NCI-H1092 treated with DMSO at 0.1 percent for 48 hours (cell line): ENCODE measurements at places on chromosomes 16 and 17.

- DNase-seq = peak; percentile 73
Measured at GRCh38 chr17:27805520-27806146, 5.3 kb upstream of the NOS2 start.

GRCh38 chr16:31528523-31529107 lies 915 bp downstream of the AHSP start:
- no peak for DNase-seq

GRCh38 chr17:51261024-51261963 lies 948 bp downstream of the UTP18 start:
- peak; percentile 71 for DNase-seq

GRCh38 chr17:37170881-37171425 lies 204.8 kb upstream of the C17orf78 start:
- no peak for DNase-seq

GRCh38 chr16:89388536-89388935 lies 101.8 kb downstream of the ANKRD11 start:
- no peak for DNase-seq

DNA sequence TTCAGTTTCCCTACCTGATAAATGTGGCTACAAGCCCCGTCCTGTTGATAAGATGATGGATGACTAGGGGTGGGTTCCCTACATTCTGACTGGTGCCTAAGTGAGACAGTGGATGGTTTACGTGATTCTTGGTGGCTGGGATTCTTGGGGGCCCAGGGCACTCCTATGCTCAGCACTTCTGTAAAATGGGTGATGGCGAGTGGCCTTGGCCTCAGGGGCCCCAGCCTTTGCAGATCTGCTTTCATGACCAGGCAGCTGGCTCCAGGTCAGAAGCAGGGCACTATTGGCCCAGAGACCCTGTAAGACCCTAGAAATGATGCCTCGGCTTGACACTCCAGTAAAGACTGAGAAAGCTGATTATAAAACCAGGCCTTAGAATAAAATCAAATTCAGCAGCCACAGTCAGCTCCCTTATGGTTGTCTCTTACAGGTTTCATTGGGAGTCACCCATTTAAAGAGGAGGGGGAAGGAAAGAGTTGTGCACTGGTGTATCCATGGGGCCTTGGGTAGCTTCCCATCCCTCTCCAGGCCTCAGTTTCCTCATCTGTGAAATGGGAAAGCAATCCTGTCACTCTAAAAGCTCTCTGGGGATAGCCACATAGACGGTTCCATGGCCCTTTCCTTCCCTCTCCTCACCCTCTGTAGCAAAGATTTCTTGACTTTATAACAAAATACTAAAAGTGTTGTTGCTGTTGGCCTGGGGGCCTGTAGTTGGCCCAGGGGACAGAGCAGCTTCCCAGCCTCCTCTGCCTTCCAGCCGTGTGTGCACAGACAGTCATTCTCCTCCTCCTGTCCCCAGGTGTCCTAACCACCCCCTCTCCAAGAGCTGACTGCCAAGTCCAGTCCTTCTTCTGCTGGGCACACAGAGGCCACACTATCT lies 1.2 kb downstream of the SNX20 start:
- DNase-seq = no peak

DNA sequence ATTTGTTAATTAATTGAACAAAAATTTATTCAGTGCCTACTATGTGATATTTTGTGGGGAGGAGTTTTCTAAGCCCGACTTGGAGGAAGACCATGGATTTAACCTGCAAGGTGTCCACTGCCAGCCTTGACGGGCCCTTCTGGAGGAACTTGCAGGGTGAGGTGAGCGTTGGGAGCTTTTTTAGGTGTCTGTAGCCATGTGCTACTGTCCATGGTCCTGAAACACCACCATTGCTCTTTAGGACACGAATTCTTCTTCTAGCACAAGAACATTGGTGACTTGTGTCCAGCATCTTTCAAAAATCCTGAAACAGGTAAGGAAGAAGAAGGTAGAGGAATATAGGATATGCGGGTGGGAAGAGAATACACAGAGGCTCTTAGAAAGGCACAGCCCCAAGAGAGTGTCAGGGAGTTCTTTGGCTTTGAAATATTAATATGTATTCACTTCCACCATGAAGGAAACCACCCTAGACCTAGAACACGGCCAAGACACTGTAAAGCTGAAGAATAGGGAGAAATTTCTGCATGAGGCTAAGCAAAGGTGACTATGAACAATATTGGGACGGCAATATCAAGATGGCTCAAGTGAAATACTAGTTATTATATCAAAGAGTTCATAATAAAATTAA lies 27.9 kb upstream of the OR4D1 start:
- DNase-seq = no peak

GRCh38 chr17:68461122-68461539 lies 3.8 kb upstream of the WIPI1 start:
- DNase-seq = no peak

DNA sequence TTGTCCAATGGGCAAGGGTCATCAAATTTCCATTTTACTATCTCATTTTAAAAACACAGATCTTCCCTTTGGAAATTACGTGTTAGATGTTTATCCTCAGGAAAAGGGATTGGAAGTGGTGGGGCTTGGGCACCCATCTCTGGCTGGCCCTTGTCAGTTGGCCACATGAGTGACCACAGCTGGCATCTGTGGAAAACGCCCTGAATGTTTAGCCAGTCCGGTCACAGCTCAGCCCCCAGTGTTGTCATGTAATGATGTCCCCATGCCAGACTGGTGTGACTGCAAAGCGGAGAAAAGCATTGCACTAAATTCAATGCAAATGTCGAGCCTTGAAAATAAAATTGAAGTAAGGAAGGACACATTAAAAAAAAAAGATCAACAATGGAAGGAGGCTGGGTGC lies 53.0 kb downstream of the TMC6 start:
- DNase-seq = no peak

DNA sequence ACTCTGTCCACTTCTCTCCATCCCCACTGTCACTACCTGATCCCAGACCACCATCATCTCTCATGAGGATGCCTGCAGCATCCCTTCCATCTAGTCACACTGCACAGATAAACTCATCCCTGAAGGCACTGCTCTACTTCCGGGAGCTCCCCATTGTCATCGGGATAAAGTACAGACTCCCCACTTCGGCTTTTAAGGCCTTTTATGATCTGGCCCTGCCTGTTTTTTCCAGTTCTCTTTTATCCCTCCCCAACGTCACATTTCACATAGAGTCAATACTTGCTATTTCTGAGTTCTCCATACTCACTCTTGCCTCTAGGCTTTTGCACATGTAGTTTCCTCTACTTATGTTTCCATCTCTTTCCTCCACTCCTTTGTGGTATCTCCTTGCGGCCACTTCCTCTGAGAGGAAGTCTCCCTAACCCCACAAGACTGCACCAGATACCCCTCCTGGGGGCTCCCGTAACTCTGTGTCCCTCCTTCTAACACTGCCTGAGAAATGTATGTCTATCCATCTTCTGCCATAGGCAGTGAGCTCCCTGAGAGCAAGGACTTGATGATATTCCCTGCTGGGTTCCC lies 66.9 kb downstream of the COPRS start:
- DNase-seq = no peak

DNA sequence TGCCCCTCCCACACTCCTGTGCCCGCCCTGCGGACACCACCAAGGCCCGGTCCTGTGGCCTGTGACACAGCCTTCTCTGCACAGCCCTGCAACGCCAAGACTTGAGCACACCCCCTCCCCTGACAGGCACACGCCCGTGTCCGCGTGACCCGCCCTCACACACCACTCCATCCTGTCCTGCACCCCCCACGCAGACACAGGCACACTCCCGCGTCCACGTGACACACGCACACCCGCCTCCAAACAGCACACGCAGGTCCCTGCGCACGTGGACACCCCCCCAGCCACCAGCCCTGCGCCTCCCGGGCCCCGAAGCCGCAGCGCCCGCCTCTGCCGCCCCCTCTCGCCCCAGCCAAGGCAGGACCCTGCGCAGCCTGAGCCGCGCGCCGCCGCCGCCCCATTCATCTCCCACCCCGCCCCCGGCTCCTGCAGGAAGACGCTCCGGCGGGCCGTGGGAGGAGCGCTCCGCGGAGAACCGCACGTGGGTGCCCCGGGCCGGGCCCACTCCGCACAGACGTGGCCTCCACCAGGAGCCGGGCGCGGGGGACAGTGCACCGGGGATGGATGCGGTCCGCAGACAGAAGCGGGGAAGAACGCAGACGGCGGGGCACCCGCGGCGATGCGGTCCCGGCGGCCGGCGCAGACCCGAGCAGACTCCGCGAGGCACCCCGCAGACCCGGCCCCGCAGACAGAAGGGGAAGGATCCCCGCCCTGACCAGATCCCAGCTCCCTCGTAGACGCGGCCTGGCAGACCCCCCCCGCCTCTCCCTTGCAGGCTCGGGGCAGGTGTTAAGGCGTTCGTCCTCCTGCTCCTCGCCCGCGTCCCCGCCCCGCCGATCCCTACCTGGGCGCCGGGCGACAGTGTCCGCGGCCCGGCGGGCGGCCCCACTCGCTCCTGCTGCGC lies 506 bp downstream of the CAMKK1 start:
- DNase-seq = no peak

DNA sequence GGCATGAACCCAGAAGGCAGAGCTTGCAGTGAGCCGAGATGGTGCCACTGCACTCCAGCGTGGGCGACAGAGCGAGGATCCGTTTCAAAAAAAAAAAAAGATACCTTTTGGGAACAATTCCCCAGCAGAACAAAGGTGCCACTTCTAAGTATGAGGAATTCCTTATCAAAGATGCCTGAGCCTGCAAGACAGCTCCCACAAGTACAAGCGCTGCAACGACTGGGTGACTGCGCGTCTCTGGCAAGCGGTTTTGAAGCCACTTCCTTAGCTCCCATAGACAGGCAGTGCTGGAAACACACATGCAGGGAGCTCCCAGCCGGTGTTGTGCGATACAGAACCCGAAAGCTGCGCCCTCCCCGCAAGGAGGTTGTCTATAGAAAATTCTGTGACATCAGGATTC lies 60.5 kb downstream of the ADCY9 start:
- no peak for DNase-seq

GRCh38 chr16:19578378-19578971 lies 23.0 kb downstream of the VPS35L start:
- DNase-seq = no peak

GRCh38 chr16:13997526-13997925 lies 73.6 kb upstream of the MRTFB start:
- no peak for DNase-seq

DNA sequence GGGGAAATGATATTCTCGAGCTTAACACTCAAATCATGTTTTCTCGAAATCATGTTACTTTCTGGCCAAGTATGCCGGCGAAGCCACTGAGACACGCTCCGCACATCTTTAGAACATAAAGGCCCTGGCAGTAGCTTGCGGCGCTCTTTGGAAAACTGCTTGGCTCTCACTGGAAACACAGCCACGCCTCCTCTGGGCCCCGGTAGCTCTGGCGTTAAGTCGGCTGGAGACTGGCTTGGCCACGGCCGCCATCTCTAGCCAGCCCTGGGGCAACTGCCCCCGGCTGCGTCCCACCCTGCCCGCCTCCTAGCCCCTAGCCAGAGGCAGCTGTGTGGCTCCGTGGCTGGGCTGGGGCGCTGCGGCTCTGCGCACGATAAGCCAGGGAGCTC lies 9.2 kb upstream of the BAIAP2 start:
- DNase-seq = no peak

- no peak for DNase-seq
Measured at GRCh38 chr16:84976644-84977400, 34.5 kb downstream of the ZDHHC7 start.

DNA sequence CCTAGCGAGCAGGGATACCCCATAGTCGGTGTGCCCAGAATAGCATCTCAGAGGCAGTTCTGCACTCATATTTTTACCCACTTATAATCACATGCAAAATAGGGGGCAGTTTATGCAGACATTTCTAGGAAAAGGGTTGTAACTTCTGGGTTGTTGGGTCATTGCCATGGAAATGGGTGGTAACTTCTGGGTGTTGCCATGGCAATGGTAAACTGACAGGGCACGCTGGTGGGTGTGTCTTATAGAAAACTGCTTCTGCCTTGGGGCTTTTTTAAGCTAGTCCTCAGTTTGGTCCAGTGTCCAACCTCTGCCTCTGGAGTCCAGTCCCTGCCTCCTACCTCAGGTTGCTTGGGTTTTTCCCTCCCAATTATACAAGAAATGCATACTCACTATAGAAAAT lies 7.4 kb upstream of the SPAG9 start:
- DNase-seq = no peak

DNA sequence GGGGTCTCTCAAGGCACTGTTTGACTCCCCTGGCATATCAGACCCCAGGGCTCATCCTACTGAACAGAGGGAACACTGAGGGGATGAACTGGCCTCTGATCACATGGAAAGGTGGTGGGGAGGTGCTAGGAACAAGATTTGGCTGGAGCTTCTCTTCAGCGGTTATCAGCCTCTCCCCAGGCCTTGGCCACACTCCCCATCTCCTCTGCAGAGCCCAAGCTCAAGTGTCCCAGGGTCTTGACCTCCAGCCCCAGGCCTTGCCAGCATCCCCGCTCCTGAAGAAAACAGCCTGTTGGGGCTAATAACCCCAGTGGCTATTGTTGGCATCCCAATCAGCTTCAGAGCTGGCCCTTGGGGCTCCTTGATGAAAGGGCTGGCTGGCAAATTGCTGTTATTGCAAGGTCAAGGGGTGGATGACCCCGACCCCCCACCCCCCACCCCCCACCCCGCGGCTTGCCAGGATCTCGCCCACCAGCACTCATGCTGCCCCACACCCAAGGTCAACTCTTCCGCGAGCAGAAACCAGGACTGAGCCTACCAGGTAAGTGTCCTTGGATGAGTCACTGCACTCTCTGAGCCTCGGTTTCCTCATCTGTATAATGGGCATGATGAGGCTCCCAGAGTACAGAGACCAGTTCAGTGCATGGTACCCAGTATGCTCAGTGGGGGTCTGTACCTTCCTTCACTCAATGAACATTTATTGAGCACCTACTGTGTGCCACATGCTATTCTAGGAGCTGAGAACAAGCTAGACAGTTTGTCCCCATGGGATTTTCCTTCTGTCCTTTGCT lies 18.8 kb upstream of the FAM83G start:
- no peak for DNase-seq

GRCh38 chr17:17443173-17443572 lies 33.6 kb upstream of the MED9 start:
- DNase-seq = no peak

GRCh38 chr16:83458612-83459011 lies 349.2 kb upstream of the HSBP1 start:
- DNase-seq = no peak

DNA sequence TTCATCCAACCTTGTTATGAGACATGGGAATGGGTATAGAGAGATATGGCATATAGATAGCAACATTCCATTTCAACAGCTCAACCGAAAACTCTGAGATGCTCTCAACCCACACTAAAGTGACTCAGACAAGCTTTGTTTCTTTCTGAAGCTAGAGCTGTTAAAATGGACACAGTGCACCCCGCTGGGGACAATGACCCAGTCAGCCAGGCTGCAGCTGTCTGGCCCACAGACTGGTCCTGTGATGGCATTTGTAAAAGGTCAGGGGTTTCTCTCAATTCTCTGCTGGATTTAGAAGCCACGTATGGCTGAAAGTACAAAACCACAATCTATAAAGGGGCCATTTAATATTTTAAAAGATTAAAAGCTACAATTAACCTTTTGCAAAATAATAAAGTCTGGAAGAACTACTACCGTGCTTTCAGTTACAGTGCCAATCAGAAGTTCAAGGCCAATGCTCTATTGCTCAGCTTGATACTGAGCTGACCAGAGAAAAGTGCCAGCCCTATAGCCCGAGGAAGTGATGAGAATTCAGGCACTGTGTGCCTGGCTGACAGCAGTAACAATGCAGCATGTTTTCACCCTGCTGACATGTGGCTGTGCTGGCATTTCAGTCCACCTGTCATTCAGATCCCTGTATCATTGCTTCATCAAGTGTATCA lies 60.2 kb downstream of the TEX2 start:
- DNase-seq = no peak

GRCh38 chr17:13727441-13728171 lies 125.9 kb upstream of the HS3ST3A1 start:
- no peak for DNase-seq

- DNase-seq = no peak
Measured at GRCh38 chr17:74160656-74161502, 42.6 kb upstream of the RPL38 start.
